NCI-H446 treated with DMSO at 0.1 percent for 48 hours (cell line): ENCODE measurements at places on chromosomes 13 and 19.

DNA sequence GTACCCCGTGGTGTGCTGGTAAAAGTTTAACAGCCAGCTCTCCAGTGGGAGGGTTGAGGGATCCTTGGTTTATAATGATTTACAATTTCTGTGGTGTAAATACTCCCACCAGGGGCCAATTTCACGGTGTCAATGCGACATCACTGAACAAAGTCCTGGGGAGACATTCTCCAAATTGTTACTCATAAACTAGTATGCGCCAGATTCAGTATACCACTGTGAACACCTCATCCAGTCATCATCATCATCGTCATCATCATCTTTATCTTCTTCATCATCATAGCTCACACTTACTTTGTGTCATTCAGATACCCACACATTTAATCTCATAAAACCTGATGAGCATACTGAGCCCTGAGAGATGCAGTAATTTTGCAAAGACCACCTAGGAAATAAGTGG lies 17.2 kb upstream of the TNFSF14 start:
- no peak for DNase-seq

- DNase-seq = no peak
These were observed 13.1 kb upstream of the ZNF888 start for GRCh38 chr19:52936151-52936953.

- no peak for DNase-seq
These were observed 890 bp upstream of the ZNF611 start for GRCh38 chr19:52735734-52736133.

DNA sequence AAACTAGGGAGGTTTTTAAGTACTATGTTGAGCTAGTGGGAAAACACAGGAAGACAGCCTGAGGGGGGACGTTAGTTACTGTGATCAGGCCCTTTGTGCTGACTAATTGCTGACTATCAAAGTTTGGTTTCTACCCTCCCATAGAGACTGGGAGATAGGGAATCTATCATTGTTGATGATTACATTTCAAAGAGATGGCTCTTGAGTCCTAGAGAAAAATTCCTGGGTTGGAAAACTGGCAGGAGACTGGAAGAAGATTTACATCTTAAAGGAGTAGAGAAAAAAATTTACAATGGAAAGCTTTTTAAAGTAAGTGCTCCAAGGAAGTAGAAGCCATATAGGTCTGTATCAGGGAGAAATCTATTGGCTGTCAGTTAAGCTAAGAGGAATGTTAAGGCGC lies 522.0 kb upstream of the KLHL1 start:
- no peak for DNase-seq

- no peak for DNase-seq
These were observed 14.5 kb upstream of the KLK4 start for GRCh38 chr19:50925734-50926133.

DNA sequence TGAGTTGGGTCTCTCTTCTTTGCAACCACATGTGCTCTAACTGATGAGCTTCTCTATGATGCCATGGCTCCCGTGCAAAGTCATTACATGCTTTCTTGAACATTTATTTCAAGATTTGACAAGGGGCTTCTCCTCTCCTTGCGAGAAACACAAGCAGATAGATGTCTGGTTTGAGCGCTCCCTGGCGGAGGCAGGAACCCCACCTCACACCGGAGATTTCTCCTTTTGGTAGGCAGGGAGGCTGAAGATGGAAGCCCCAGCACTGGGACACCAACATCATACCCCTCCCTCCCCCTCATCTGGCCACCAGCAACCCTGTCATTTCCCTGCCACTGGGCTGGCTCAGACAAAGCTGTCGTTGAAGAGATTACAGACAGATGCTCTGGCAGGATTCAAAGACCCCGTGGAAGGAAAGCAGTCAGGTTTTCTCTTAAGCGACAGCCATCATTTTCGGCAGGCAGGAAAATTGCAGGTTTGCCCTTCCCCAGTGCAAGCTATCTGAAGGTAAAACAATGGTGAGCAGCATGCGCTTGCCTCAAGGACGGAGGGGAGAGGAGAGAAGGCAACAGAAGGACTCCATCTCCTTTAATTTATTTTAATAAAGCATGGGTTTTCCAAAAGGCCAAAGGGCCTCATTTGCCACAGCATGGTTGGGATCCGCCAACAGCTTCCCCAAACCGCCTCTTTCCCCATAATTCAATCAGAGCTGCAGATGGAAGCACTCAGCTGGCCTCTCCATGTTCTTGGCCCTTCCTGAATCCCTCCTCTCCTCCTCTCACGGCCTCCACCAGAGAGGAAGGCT lies 344.1 kb upstream of the TSHZ3 start:
- DNase-seq = no peak

DNA sequence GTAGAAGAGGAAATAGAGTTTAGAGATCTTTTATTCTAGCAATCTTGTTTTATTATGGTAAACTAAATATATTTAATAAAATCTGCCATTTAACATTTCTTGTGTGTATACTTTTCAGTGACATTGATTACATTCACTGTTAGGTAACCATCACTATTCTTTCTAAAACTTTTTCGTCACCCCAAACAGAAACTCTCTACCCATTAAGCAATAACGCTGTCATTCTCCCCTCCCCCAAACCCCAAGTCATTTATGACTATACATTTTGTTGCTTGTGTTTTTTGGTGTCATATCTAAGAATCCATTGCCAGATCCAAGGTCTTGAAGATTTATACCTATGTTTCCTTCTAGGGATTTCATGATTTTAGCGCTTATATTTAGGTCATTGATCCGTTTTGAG lies 10.6 kb downstream of the URI1 start:
- no peak for DNase-seq
